K562 (cell line): ENCODE measurements at places on chromosomes 12 and 14.

- no peak for DNase-seq
Observed at GRCh38 chr12:124582108-124582424, 14.7 kb upstream of the NCOR2 start.

DNA sequence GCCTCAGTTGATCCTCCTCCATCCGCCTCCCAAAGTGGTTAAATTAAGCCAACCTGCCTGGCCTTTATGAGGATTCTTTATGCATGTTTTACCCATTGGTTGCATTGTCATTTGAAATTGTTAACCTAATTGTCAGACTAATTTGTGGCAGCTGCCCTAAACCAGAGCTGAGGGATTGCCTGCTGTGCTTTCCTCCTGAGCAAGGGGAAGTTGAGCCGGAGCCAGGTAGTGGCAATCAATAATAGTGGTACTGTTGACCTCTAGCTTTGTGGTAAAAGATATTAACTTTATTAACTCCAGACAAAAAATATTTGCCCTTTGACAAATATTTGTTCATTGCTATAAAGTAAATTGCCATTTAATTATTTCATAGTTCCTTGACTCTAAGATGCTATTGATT lies 5.6 kb upstream of the HEBP1 start:
- DNase-seq, result no peak

DNA sequence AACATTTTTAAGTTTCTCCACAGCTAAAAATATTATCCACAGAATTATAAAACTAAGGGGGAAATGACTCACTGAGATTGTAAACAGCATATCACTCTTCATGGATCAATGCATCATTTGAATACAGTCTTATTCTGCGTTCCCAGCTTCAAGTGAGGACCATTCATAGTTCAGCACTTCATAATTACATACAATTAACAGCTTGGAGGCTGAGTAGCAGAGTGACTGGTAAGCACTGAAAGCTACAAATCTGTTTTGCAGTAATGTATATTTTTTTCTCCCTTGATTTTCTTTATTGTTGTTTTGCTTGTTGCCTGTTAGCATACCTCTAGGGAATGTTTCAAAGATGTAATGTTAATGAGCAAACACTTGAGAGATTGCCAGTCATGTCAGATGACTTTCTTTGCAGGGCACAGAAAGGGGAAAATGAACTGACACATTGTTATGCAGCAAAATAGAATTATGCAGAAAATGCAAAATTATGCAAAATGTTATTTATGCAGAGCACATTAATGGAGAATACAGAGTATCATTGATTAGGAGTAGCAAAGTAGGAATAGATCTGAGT lies 138.6 kb downstream of the RPS29 start:
- DNase-seq, result no peak

DNA sequence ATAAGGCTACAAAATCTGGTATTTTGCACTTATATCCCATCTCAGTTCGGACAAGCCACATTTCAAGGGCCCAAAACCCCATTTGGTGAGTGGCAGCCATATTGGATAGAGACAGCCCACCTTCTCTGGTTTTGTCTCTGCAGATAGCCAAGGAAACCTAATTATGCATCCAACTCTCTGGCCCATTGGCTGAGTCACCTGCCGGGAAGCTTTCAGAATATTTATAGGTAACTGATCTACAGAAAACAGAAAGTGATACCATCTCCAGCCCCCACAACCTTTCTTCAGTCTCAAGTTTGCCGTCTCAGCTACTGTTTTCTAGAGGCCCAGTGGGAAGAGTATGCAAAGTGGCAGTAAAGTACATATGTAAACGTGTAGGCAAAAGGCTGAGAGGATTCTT lies 33.7 kb upstream of the PPP1CC start:
- DNase-seq, result no peak

GRCh38 chr12:26162905-26163304 lies 32.5 kb upstream of the SSPN start:
- DNase-seq, result no peak

DNA sequence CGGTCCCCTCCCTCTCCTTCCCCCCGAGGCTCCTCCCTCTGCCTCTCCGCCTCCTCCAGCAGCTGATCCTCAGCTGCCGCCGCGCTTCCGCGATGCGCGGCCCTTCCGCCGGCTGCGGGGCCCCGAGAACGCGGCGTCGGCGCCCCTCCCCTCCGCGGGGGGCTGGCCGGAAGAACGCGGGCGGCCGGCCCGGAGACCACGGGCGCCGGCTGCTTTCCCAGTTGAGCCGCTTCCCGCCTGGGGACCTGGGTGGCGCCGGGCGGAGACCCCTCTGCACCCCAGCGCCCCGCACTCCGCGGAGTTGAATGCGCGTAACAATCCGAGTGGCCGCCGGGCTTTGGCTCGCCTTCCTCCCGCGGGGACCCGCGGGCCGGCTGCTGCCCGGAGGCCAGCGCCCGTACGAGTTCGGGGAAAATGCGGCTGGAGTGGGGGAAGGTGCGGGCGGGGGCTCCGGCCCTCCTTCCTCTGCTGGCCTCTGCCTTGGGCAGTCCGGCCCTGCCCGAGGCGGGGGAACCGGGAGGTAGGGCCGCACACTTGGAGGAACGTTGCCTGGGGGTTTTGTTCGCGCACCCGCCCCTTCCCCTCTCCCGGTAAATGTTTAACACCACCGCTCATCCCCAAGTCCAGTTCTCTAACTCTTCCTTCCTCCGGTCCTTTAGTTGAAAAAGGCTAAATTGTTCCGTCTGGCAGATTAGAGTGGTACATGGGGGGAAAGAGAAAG lies 393 bp upstream of the DCAF5 start:
- DNase-seq, result no peak

GRCh38 chr14:71471634-71472355 lies 460.4 kb upstream of the RGS6 start:
- DNase-seq, result no peak

DNA sequence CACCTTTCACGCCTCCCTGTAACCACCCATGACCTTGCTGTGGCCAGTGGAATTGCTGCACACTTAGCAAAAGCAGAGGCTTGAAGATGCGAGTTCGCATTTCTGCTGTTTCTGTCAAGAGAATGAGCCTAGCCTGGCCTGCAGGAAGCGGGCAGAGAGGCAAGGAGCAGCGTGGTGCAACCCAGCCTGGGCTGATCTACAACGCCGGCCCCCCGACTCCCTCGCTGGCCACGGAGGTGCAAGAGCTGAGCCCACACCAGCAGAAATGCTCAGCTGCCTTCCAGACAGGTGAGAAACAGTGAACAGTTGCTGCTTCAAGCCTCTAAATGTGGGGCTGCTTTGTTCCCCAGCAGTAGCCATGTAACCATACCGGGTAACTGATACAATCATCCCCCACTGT lies 116.4 kb downstream of the NCOR2 start:
- DNase-seq, result no peak

- no peak for DNase-seq
Observed at GRCh38 chr12:72995616-72996015, 723.4 kb downstream of the TRHDE start.

DNA sequence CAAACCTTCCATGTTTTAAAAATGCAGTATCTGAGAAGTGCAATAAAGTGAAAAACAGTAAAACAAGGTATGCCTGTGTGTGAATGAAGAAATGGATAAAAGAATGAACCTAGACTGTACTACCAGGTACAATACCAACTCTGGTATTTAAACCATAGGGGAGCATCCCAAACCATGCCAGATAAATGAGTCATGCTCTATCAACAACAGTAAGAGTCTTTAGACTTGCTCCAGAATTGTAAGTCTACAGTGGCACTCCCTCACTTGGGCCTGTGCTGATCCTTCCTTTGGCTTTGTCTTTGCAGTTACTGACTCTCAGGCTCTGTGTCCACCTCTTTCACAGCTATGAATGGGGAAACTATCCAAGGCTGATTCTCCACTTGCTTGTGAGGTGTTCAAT lies 38.1 kb downstream of the BBS10 start:
- no peak for DNase-seq

DNA sequence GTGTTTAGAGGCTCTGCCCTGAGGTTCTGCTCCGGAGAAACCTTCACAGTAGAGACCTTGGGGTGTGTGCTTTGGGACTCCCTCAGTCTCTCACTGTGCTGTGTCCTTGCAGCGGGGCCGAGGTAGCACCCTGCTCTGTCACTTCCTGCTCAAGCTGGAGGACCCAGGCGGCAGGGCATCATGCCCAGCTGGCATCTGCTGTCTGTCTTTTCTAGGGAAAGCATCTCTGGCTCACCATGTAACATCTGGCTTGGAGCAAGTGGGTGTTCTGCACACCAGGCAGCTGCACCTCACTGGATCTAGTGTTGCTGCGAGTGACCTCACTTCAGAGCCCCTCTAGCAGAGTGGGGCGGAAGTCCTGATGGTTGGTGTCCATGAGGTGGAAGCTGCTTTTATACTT lies 124.5 kb downstream of the ESRRB start:
- DNase-seq, result no peak

- DNase-seq, result no peak
Observed at GRCh38 chr12:62190689-62191490, 69.3 kb upstream of the USP15 start.

- no peak for DNase-seq
Observed at GRCh38 chr14:92502541-92503286, 10.9 kb upstream of the RIN3 start.

DNA sequence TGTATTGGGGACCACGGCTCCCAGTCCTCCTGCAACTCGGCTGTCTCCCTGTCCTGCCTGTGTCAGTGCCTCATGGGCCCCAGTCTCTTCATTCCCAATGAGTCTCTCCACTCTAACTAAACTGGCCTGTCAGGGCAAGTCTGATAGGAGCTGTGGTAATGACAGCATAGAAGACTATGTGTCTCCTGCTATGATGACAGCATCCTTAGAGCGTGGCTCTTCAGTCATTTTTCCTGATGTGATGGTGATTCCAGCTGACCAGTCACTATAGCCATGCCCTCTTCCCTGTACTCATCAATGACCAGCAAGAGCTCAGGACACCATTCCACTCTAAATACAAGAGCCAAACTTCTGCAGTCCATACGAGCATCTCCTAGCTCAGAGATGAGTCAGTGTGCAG lies 339.8 kb downstream of the PCNX1 start:
- DNase-seq, result no peak

DNA sequence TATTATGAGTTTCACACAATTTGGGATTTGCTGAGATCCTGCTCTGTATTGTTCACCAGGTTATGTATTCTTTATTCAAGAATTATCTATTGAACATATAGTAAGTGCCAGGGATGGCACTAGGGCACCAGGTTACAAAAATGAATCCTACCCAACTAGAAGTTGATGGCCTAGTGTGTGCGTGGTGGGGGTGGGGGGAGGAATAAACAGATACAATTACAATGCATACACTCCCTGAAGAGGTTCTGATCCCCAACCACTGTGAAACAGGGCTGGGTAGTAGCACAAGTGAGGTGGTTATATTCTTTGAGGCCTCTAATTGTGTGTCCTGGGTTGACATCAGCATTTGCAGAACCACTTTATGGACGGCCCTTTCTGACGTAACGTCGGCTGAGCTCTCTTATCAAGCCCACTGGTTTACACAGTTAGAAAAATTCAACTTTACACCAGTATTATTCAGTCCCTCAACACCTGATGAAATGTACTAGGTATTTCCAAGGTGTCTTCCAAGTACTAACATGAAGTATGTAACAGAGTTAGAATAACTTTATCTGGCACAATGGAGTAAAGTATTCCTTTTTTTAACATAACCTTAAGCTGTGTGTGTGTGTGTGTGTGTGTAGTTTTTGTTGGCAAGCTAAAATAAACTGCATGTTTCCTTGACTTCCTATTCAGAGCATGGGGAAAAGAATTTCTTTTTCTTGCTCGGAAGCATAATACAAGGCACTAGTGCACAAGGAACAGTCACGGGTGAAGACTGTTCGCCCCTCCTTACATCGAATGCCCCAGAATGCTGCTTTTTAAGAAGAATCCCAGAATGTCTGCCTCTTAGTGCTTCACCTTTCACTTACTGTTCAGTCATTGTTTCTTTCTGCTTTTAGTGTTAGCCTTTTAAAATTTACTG lies 8.1 kb upstream of the GLRX5 start:
- no peak for DNase-seq

DNA sequence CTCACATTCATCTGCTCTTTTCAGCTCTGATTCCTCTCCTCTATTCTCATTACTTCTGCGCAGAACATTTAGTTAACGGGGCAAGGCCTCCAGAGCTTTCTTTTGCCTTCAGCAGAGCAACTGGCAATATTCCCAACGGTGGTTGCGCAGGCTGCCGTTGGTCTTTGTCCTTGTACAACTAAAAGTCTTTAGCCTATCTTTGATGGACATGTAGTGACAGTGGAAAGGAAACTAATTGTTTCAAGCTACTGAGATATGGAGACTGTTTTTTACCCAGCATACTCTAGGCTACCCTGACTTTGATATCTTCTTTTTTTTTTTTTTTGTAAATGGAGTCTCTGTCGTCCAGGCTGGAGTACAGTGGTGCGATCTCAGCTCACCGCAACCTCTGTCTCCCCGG lies 12.6 kb downstream of the R3HDM2 start:
- peak; percentile 18 for DNase-seq

- no peak for DNase-seq
Observed at GRCh38 chr14:101084436-101084826, 180.9 kb upstream of the RTL1 start.

DNA sequence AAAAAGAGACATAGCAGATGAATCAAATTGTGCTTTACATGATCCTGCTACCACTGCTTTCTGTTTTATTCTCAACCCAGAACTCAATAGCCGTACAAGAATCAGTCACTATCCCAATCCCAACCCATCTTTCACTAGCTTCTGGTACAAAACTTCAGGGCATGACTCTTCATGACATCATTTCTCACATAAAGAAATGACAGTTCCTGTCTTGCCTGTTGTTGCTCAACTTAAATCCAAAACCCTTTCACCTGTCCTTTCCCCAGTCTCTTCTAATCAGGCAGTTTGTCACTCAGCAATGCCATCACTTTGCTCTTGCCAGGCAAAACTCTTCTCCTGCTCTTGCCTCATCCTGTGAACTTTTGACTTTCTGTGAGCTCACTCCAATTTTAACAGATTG lies 962.8 kb downstream of the GALC start:
- DNase-seq, result no peak

DNA sequence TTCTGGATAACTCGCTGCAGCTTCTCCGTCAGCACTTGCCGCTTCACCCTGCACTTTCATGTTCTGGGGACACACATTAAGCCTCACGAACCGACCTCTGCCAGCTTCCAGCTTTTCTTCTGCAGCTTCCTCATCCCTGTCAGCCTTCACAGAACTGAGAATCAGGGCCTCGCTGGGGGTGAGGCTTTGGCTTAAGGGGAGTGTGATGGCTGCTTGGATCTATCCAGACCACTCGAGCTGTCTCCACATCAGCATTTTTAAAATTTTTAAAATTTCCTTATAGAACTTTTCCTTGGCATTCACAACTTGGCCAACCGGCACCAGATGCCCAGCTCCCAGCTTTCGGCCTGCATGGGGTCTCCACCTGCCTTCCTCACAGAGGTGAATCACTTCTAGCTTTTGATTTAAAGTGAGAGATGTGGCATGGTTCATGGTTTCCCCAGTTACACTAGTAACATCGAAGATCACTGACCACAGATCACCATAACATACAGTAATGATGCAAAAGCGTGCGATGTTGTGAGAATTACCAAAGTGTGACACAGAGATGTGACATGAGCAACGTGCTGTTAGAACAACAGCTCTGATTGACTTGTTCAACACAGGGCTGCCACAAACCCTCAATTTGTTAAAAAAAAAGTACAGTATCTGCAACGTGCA lies 139.1 kb upstream of the C14orf180 start:
- DNase-seq, result no peak

- no peak for DNase-seq
Observed at GRCh38 chr12:24760162-24760561, 188.7 kb downstream of the BCAT1 start.

GRCh38 chr14:101007765-101008164 lies 104.2 kb upstream of the RTL1 start:
- DNase-seq, result no peak
